CD4-positive, alpha-beta T cell treated with Interleukin-6 at 100 ng/mL for 8 hours (primary cell): ENCODE measurements at places on chromosomes 4 and X.

- no peak for DNase-seq
Observed at GRCh38 chrX:40449396-40449795, 131.4 kb upstream of the ATP6AP2 start.

DNA sequence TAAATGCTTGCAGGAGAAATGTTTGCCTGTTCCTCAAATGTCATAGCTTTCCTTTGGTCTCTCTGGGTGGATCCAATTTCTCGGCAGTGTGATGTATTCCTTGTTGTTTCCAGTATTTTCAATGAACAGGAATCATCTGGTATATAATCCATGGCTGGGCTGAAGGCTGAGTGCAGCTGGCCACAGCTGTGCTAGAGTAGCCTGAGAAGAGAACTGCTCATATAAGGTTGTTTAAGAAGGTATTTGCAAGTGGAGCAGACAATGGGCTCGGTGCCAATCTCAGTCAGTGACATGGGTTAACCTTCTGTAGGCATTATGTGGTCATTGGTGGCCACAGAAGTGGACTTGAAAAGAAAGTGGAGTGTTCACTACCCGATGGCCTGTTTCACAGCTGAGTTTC lies 390.3 kb downstream of the SPRY1 start:
- no peak for DNase-seq

GRCh38 chr4:24573582-24573981 lies 10.8 kb downstream of the DHX15 start:
- DNase-seq, result no peak

DNA sequence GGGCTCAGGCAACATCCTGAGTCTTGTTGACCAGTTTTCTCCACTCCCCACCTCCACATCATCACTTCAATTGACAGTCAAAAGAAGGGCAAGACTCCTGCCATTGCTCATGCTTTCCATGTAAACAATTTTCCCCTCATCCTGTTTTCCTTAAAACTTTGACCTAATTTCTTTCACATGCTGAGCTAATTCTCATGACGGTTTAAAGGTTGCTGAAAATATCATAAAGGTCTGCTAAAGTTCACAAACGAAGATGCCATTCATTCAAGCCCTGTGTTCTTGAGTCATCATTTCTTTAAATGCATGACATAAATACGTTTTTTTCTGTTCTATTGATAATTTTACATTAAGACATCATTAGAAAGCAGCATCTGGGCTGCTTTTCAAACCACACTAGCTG lies 353.9 kb downstream of the NKX6-1 start:
- DNase-seq, result no peak

- no peak for DNase-seq
Observed at GRCh38 chrX:55120761-55121358, 32.0 kb downstream of the PAGE2 start.

GRCh38 chr4:1403177-1403583 lies 3.1 kb downstream of the NKX1-1 start:
- DNase-seq, result no peak

- DNase-seq, result no peak
Observed at GRCh38 chrX:70257423-70258288, 2.3 kb downstream of the P2RY4 start.

GRCh38 chr4:15868111-15868510 lies 70.4 kb downstream of the FGFBP1 start:
- DNase-seq, result no peak

- DNase-seq, result no peak
Observed at GRCh38 chr4:5259471-5259870, 208.2 kb downstream of the STK32B start.

DNA sequence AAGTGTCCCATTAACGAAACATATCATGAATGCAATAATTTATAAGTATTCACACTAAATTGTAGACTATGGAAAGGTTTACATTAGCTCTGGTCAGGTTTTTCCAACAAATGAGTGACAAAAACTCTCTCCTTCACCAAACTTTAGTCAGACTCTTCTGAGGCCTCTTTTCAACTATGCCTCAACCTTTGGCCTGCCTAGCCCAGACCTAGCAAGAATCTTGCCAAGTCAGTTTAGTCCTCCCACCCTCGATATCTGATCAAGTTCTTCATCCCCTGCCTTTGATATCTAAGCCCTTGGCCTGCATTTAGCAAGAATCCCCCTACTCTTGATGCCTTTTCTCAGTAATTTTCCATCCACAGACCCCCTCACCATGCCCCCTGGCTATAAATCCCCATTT lies 37.9 kb downstream of the CCDC158 start:
- no peak for DNase-seq

DNA sequence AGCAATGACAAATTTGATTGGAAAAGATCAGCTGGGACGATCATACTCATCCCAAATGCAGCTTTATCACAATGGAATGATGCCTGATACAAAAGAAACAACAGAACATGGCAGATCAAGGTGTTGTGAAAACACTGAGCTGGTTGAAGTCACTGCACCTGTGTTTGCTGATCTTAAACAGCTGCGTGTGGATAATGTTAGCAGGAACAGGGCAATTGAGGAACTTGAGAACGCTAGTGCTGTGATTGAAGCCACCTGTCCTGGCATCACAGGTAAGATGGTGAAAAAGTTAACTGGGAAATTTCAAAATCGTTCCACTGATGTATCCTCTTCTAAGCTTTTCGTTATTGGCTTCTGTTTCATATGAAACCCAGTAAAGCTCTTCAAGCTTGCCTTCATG lies 27.4 kb upstream of the SOD3 start:
- no peak for DNase-seq

DNA sequence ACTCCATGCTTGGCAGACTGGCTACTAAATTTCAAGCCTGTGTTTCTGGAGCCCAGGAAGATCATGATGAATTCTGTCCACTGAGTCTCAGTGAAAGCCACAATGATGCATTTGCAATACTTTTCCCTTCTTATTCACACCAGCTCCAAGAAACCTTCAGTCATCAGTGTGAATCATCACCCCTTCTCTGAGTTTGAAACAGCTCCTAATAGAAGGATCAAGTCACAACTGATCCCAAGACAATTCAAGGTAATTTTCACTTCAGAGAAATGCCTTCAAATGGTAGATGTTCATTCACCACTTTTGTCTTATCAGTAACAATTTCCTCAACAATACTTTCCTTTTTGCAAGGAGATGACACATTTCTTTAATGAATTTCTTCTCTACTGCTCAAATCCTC lies 257.4 kb downstream of the NLGN4X start:
- DNase-seq, result no peak

GRCh38 chrX:119935215-119935874 lies 8.2 kb downstream of the NKAP start:
- no peak for DNase-seq

- no peak for DNase-seq
Observed at GRCh38 chrX:6386837-6387236, 148.1 kb downstream of the VCX3A start.

DNA sequence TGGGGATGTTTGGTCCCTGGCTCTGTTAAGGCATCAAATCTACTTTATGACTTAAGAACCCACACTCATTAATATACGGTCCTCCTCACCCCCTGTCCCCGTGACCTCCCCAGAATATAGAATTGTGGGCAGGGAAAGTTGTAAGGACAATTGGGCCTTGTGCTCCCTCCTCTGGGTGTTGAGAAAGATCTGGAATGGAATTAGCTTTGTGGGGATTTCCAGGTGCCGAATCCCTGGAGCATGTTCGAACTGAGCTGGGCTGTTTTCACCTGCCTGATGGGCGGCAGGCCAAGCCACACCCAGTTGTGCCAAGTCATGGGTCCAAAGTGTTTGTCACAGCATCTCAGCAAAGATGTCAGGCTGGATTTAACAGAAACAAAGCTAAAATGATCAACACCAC lies 349.3 kb upstream of the KLF3 start:
- no peak for DNase-seq

DNA sequence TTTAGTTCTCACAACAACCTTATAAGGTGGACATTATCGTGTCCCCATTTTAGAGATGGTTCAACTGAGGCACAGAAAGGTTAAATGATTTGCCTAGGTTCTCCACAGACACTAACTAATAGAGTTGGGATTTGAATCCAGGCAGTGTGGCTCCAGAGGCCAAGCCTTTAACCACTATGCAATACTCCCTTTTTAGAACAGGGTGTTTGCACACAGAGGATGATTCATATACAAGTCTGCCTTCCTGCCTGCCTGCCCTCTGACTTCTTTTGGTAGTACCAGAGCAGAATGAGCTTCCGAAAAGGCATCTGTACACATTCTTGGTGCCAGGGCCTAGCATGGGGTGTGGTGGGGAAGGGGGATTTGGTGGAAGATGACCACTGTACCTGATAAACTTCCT lies 150.8 kb upstream of the ARHGEF9 start:
- DNase-seq, result no peak

DNA sequence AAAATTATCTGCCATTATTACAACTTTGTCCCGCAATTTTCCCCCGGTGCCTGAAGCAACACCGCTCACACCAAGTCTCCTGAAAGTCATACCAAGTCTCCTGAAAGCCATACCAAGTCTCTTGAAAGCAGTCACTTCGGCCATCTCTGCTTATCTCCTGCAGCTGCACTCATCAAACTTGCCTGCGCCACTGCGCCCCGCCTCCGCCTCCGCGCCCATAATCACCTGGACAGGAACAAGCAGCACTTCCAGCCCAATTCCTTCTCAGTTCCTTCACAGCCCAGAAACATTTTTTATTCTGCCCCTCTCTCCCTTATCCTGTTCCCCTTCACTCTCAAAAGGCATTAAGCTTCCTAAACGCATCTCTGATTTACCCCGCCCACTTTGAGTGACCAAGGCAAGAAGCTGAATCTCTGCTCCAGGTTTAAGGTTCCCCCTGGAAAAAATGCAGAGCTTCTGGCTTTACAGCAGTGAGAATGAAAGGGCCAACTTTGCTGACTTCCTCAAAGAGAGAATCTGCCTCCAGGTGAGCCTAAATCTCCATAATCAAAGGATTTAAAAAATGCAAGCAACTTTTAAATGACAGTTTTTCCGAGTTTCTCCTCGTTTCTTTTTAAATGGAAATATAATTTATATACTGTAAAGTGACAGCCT lies 7.7 kb downstream of the GPR50 start:
- DNase-seq, result no peak

GRCh38 chrX:130799393-130799792 lies 103.6 kb downstream of the ENOX2 start:
- DNase-seq, result no peak

DNA sequence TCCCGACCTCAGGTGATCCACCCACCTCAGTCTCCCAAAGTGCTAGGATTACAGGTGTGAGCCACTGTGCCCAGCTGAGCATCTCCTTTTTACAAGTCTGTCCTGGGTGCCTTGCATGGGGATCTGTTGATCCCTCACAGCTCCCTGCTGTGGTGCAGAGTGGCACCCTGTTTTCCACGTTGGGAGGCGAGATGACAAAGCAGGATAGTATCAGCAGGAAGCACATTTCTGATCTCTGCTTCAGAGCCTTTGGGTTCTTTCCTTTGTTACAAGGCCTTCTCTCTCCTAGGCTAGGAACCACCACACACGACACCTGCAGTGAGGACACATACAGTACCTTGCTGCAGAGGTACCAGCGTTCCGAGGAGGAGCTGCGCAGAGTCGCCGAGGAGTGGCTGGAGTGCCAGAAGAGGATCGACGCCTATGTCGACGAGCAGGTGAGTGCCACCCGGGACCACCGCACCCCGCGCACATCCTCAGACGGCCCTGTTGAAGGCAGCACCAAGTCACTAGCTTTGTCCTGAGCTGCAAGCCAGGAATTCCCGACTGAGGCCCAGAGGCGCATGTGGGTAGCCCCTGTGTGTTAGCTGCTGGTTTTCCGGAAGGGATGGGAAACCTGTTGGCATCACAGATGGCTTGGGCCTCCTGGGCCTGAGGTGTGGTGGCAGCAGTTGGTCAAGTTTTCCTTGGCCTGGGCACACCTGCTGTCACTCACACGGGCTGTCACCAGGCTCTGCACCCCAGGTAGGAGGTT lies 109.6 kb downstream of the TNIP2 start:
- DNase-seq, result no peak

DNA sequence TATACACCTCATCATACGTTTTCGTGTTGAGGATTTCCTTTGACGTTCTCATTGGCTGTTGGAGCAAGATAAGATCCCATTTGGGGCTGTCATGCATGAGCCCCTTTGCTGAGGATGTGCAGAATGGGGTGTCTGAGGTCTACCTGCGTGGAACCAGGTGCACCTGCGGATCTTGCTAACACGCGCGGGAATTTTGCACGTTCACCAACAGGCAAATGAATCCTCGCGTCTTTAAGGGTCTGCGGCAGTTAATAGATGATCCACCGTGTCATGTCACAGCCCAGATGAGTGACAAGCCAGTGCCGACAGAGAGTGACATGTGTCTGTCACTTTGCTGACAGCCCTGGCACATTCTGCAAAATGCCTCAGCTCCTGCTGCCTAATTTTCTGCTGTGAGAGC lies 56.3 kb upstream of the SHOX start:
- DNase-seq, result no peak

GRCh38 chr4:109434007-109434971 lies 674 bp downstream of the SEC24B start:
- no peak for DNase-seq

DNA sequence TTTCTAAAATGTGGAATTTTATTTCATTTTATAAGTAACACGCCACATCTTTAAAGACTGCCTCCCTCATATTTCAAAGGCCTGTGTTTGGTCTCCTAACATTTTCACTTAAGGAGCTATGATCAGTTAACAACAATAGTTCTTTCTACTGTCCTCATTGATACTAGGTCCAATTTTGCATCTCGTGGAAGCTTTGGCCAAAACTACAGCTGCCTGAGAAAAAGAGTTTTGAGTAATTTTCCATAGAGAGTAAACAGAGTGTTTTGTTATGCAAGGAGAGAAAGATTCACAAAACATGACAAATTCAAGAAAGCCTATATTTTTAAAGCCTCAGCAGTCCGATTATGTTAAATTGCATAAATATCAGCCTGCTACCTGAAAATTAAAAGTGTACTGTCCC lies 11.4 kb upstream of the PCDH18 start:
- no peak for DNase-seq

GRCh38 chr4:164815711-164816110 lies 61.3 kb upstream of the APELA start:
- no peak for DNase-seq

GRCh38 chr4:172982151-172982590 lies 186.4 kb upstream of the GALNT7 start:
- no peak for DNase-seq

DNA sequence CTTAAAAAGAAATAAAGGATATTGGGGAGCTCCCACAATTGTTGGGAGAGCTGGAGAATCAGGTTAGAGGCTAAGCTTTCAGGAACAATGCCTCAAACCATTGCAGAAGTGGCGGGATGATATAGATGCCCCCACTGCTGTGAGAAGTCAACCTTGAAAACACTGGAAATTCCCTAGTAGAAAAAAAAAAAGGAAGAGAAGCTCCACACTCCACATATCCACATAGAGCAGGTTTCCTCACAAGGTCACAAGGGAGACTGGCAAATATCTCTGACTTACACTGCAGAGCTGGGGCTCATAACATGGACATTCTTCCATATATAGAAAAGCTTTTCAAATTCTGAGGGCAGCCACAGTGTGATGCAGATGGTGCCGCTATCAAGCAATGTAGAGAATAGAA lies 22.7 kb upstream of the OGT start:
- DNase-seq, result no peak
